Stimulated activated CD8-positive, alpha-beta memory T cell treated with anti-CD3 and anti-CD28 coated beads, Interleukin-4, amount 100 ng/mL, for 1 hour (primary cell): ENCODE measurements at places on chromosomes 12 and 14.

DNA sequence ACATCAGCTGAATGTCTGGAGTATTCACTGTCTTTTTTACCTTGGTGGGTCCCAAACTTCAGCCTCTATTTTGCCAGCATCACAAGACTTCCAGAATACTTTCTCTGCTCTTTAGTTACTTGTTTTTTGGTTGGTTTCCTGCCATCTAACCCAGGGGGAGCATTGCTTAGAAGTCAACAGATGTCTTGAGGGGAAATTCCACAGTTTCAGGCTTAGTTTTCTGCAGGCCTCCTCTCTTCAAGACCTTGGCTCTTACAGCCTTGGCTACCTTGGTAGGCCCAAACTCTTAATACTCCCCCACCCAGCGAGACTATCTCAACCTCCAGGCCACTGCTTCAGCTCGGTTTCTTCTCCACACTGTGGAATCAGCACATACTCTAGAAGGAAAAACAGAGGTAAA is 41.7 kb downstream of the NEDD1 start:
- DNase-seq, result no peak

GRCh38 chr14:96092936-96093335 is 53.8 kb downstream of the C14orf132 start:
- no peak for DNase-seq

- no peak for DNase-seq
Measured at GRCh38 chr12:49559011-49559675, 8.8 kb downstream of the MCRS1 start.

DNA sequence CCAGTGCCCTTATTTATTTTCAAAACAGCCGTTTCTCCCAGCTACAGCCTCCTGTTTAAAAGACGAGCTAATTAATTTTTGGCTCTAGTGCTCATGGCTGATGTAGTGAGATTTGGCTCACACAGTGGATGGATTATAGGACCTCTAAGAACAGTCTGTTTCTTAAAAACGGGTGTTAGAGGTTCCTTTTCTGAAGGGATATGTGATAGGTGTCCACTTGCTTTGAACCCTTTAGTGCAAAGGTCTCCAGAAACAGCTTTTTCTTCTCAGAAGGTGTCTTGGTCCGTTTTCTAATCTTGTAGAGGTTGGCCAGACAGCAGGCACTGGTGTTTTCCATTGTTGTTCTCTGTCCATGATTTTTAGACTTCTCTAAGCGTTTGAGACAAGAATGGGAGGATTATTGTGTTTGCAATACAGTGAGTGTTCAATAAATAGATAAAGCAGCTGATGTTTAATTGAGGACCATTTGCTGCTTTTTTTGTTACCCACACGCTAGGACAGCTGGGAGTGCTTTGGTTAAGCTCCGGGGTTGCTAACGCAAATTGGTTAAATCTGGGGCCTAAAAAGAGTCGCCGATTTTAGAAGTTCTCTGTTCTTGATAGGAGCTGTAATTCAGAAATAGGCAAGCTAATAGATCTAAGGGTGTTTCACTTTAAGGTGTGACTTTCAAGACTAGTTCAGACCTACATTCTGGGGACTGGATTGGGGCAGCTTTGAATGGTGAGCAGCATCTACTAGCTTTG is 1.0 kb downstream of the BORCS5 start:
- DNase-seq, result no peak

- DNase-seq, result no peak
Measured at GRCh38 chr14:76055330-76055729, 69.8 kb downstream of the IFT43 start.

- DNase-seq, result no peak
Measured at GRCh38 chr12:3185260-3185870, 108.2 kb downstream of the TSPAN9 start.

DNA sequence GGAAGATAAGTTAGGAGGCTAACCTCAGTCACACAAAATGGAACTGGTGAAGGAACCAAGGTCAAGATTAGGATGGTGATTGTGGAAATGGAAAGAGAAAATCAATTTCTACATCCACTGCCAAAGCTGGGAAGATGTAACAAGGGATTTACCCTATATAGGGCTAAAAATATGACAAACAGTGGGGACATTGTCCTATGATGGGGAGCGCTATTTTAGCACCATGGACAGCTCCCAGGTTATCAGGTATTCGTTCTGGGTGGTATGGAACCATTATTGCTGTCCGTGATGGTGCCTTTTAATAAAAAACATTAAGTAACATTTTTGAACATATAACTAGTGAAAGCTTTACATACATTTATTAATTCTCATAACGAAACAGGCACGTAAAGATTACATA is 124.0 kb downstream of the NDUFA12 start:
- DNase-seq, result no peak

- DNase-seq, result no peak
Measured at GRCh38 chr14:102007916-102008418, 43.6 kb downstream of the DYNC1H1 start.

DNA sequence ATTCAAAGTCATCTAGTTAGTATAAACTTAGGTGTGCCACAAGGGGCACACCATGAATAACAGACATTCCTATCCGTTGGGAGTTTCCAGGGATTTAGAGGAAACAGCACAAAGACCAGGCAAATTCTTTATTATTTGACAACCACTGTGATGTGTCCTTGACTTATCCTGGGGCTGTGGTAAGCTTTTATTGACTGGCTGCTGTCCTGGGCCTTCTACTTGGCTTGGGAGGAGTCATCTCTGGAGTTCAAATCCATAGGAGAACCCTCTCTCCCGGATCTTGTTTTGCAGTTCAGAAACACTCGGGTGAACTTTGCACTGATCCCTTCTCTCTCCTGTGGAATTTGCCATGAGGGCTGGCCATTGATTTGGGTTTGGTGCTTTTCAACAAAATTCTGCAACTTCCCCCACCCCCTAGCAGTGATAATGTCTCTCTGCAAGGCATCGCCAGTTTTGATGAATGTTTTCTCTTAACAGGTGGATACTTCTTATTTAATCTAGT is 136.3 kb downstream of the ADCK1 start:
- no peak for DNase-seq

GRCh38 chr12:120121766-120122293 is 5.3 kb upstream of the RAB35 start:
- DNase-seq, result no peak

DNA sequence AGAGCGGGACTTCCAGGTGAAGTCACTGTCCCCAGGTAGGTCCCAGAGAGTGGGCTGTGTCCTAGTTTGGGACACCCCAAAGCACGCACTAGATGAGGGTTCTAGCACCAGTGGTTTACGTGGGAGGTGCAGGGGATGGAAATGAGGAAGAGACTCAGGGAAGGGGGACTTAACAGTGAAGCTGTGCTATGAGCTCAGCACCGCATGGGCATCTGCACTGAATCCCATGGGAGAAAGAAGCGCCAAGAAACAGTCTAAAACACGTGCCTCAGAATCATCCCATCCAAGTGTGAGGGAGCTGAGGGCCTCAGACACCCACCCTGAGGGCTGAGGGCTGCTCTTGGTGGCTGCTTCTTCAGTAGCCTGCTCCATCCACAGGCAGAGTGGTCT is 71.5 kb upstream of the ZFP36L1 start:
- no peak for DNase-seq

GRCh38 chr12:68374307-68374982 is 42.3 kb upstream of the MDM1 start:
- no peak for DNase-seq

GRCh38 chr14:33491112-33491511 is 459.8 kb downstream of the EGLN3 start:
- DNase-seq, result no peak

DNA sequence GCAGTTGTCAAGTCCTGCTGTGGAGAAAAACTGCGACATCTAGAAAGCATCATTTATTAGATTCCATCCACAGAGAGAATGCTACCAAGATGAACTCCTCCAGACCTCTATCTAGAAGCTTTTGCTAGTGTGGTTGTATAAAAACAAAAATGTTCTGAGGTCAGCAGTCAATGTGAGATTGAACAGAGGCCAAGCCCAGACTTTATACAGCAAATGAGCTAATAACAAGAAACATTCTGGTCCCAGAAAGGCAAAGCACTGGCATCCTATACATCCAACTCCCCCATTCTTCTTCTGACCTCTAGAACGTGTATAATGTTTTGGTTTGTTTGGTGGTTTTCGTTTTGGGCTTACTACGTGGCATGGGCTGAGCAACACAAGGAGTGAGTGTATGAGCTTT is 26.7 kb upstream of the RIN3 start:
- no peak for DNase-seq

DNA sequence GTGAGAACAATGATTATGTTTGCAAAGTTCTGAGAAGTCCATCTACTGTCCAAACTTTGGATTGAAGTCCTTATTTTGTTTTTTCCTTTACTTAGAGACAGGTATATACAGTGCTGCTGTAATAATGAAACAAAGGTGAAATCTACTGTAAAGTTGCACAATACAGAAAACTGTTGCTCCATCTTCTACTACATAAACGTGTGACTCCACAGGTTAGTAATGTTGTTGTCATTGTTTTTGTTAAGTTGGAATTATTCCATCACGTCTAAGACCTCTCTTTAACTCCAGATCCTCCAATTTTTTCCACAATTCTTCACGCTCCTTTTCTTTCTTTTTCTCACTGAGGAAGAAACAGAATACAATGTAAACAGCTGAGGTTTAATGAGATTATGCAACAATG is 57.0 kb upstream of the GPHB5 start:
- no peak for DNase-seq

- no peak for DNase-seq
Measured at GRCh38 chr12:96729886-96730285, 177.2 kb upstream of the NEDD1 start.

DNA sequence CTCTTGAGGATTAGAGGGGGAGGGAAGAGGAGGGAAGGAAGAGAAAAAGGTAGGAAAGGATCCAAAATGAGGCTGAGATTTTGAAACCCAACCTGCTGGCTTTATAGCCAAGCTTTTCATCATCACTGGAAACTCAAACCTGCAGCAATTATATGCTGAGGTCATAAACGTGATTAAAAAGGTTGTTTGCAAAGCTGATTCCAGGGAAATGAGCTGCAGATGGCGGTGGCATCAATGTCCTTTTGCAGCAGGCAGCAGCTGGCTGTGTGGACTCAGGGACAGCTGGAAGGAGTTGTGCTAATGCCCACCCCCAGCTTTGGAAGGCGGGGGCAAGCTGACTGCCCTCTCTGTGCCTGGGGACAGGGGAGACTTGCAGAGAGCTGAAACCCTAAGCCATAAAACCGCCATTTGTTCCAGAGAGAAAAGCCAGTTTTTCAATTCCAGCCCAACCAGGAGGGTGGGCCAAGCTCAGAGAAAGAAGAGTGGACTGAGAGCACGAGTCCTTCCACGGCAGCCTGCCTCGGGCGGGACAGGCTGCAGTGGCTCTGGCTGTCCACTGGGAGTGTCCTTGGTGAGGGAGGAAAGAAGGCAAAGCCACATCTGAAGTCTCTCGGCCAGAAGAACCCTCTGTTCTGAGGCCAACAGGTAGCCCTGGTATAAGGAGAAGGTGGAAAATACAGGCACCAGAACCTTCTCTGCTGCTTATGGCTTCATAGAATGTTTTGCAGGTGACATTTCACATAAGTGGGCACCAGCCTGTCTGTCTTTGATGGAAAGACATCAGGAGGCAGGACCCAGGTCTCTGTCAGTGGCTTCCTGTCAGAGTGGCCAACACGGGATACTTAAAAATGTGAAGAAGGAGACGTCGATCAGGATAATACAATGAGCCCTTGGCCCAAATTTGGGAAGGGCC is 90.7 kb downstream of the SINHCAF start:
- no peak for DNase-seq

- DNase-seq, result no peak
Measured at GRCh38 chr12:64968989-64969819, 144.8 kb downstream of the TBC1D30 start.
